ENCODE measurements at places on chromosomes 5 and 9. TPM values are rescaled to one million over a fixed set of nuclear protein-coding genes. Genes with fewer than 3 reads are reported as not detected.

Gene TEK
- 10.8 TPM for total RNA-seq

Gene C9
- not detected for total RNA-seq

Gene PCDHGA9
- 3.9 TPM for total RNA-seq

Gene SPAG8
- total RNA-seq, result 0.72 TPM

Gene TPPP
- under 0.01 TPM for total RNA-seq

Gene ZSWIM6
- total RNA-seq, result 10.8 TPM

DNA sequence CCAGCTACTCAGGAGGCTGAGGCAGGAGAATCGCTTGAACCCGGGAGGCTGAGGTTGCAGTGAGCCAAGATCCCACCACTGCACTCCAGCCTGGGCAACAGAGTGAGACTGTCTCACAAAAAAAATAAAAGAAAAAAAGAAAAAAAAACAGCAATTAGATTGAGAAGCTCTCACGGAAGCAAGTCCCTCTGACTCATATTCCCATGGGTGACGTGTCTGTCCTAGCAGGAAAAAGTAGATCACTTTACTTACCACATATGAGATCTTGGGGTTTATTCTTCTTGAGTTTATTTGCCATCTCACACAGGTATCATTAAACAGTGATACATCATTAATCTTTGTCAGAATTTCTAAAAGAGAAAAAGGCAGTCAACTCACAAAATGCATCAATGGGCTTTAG, 62.6 kb downstream of the SUSD1 start:
- peak; percentile 92 for DNase-seq

DNA sequence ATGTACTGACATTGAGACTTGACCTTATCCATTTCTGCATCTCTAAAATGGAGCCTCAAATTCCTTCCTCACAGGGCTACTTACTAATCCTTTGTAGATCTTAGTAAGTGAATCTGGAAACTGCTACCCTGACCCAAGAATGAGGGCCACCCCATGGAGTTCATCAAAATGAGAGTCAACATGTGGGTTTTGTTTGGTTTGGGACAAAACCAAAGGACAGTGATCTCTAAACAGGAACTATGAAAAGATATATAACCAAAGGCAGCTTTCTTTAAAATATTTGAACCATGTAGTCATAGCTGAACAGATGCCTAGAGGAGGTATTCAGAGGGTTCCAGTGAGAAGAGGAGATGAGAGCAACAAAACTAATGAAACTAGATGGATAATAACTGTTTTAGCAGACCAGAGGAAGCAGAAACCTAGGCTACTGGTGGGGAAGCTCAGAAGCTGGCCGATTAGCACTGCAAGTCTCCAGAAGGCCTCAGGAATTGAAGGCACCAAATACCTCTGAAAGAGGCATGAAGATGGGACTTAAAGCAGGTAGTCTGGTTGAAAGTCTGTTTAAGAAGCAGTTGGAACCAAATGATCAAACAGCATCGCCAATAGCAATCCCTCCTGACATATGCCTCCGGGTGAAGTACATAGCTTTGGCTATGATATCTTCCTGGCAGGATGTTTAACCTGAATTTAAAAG, 45.8 kb downstream of the THOC3 start:
- DNase-seq, result peak; percentile 99

- DNase-seq, result peak; percentile 82
Observed at GRCh38 chr5:136023958-136024541, 4.7 kb upstream of the TGFBI start.

DNA sequence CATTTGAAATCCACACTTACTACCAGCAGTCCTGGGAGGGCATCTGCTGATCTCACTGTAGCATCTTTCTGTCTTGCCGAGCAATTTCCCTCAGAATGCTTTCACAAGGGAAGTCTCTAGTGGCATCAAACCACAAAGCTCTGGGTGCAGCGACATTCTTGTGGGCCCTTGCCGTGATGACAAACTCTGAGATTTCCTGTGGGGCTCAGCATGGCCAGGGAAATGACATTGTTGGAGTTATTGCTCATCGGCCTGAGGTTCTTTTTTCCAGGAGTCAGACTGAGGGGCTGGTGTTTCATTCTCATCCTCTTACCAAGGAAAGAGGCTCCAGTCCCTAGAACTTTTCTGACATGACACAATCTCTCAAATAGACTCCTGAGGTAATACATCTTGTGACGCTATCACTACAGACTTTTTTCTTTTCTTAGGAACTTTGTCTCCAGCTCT, 51.4 kb downstream of the PFDN1 start:
- DNase-seq, result peak; percentile 94

- no peak for DNase-seq
Observed at GRCh38 chr5:128522336-128522735, 15.7 kb downstream of the FBN2 start.

DNA sequence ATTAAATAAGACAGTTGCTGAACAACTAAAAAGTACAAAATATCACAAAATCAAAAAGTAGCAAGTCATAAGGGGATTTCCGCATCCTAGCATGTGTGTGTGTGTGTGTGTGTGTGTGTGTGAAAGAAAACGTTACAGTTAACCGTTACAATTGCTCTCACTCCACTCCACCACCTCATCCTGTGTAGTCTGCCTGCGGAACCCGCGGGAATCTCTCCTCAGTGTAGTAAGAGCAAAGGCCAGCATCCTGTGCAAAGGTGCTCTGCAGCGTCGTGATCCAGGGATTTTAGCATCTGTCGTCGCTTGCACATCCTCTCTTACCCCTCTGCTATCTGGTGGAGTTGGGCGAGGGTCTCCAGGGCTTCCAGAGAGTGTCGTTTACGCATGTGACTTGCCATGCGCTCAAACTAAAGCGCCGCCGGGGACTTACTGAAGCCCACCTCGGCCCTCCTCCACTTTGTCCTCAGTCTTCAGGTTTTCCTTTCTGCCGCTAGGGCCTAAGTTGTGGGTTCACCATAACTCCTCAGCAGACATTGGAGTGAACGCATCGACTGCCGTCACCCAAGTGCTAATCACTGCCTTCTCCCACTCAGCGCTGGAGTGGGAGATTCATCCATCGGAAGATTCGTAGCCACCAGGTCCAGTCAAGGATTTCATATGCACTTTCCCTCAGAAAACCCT, 3.9 kb downstream of the CDKN2B start:
- peak; percentile 37 for DNase-seq

GRCh38 chr9:69498470-69498869, 173.5 kb downstream of the ENTREP1 start:
- DNase-seq, result no peak

DNA sequence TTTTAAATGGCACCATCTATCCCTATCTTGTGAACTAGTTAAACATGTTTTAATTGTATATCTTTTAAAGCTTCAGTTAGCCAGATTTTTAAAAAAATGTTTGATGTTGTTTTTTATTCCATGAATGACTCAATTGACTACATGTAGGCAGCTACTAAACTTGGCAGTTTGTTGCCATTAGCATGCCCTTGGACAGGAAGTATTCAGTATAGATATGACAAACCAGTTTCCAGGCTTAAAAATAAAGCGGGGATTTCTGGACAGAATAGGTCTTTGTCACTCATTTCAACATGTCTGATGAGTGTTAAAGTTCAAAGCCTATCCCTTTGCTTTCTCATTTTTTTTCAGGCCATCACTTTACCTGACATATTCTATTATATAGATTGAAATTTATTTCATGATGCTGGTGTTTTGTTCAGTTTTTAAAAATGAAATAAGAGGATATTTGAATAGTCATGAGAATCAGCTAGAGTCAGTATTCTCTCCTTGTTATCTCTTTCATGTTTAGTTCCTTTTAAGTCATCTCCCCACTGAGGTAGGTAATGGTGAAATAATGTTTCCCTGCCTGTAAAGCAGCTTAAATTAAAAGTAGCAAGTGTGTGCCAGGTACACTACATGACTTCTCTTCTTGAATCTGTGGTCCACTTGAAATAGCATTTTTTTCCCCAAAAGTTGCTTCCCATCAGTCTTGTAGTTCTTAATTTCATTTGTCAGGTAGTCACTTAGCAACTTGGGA, 11.9 kb downstream of the TNFAIP8 start:
- DNase-seq, result peak; percentile 64

GRCh38 chr9:98579700-98580099, 129.0 kb downstream of the GABBR2 start:
- no peak for DNase-seq

DNA sequence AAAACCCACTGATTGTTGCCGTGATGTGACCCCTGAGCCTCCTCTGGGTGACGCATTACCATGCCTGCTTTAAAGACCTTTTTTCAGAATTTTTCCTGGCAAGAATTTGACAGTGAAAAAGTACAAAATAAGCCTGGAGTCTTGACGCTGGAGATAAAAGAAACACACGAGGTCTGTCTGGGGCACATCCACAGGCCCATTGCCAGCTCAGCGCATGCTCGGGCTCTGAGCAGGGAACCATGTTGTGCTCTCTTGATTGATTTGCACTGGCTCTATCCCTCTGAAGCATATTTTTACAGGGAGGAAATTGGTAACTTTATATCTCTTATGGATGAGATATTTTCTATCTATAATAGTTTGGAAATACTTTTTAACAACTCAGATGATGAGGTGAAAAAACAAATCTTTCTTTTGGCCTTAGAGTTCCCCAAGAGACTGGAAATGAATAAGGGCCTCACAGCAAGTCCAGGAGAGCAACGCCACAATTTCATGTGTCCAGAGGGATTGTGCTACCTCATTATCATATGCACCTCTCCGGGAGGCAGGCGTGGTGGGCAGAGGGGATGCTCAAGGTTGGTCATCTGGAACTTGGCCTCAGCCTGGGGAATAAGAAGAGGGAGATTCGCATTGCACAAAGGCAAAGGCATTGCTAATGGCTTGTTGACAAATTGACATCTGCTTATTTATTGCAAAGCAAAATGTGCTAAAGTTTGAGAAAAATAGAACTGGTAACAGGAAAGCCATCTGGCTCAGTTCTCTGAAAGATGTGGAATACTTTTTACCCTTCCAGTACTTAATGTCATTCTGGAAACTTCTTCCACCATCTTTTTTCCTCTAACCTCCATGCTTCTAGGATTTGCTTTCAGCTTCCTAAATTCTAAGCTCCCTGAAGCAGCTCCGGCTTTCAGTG, 183.8 kb downstream of the PJA2 start:
- DNase-seq, result no peak

GRCh38 chr5:13814301-13814700, 130.2 kb downstream of the DNAH5 start:
- peak; percentile 20 for DNase-seq

- no peak for DNase-seq
Observed at GRCh38 chr5:1565737-1566734, 42.3 kb upstream of the LPCAT1 start.

- no peak for DNase-seq
Observed at GRCh38 chr5:136768457-136768856, 403.1 kb upstream of the TRPC7 start.

All from IMR-90 (cell line).